ENCODE measurements at places on chromosomes 2 and 18.

- no peak for DNase-seq
Measured at GRCh38 chr18:40250236-40250635, 1704.8 kb upstream of the PIK3C3 start.

- DNase-seq: no peak
Measured at GRCh38 chr2:105517814-105518705, 119.2 kb upstream of the FHL2 start.

DNA sequence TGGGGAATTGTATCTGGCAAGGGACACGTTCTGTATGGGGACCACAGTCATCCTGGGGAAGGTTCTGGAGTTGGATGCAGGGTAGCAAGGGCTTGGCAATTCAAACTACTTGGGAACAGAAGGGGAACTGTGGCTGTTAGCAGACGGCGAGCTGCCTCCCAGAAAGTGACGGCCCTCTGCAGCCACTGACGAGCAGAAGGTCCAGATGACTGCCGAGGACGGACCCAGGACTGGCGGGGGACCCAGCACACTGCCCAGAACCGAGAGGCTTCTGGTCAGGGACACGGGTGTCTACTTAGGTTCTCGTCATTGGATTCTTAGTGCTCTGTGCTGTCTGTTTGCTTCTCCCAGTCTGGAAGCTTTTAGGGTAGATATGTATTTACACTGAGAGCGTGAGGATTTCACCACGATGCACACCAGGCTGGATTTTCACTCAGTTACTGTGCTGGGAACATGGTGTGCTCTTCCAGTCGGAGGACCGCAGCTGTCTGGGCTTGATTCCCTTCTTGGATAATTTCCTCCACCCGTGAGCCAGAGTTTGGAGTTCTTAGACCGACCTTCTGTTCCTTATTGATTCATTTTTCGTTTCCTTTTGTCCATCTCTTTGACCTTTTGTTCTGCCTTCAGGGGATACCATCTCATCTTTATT, 13.4 kb downstream of the GPR35 start:
- no peak for DNase-seq

DNA sequence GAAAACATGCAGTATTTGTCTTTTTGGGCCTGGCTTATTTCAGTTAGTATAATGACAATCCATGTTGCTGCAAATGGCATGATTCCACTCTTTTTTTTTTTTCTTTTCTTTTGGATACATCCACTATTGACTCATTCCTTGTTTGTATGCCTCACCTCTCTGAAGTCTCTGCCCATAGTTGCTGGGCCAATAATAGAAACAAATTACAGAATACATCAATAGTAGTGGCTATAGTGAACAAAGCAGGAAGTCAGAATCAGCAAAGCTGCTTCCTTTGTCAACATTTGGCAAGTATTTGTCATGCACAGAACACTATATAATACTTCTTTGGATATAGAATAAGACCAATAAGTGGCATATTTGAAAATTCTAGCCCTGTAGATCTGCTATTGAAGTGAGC, 609.7 kb downstream of the STK39 start:
- no peak for DNase-seq

- DNase-seq: no peak
Measured at GRCh38 chr2:217784996-217785543, 217.7 kb downstream of the TNS1 start.

GRCh38 chr18:26442126-26442525, 106.2 kb downstream of the KCTD1 start:
- DNase-seq: no peak

- no peak for DNase-seq
Measured at GRCh38 chr2:171540437-171540836, 18.2 kb downstream of the CYBRD1 start.

GRCh38 chr18:35933982-35934381, 38.5 kb upstream of the RMP24 start:
- DNase-seq: no peak

DNA sequence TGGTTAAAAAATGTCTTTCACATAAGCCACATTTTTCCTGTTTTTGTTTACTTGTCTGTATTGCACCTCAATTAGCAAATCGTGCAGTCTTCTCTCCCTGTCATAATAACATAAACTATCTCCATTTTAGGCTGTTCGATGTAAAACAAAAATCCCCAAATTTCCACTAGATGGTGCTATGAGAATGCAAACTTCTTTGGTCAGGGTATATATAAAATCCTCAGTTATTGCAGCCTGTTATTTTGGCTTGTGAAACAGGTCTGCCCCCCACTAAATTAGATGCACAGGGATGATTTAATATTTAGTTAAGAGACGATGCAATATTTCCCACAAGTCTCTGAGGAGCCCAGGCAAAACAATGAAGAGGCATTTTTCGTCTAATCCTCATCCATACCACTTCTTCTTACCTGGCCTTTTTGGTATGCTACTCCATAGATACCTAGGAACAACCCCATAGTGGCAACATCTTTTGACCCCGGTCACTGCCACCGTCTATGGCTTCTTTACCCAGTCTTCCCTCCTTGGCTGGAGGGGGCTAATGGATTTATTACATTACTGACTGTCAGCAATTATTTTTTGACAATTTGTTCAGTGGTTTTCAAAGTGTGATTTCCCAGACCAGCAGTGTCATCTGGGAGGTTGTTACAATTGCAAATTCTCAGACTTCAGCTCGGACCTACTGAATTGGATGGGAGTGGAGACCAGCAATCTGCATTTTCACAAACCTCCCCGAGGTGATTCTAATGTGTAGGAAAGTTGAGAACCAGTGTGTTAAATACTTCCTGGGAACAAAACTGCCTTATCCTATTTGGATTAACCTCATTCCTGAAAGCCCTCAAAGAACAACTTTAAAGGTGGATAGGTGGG, 117.4 kb upstream of the CWC22 start:
- DNase-seq: peak; percentile 53

GRCh38 chr2:100561191-100561590, 1.6 kb upstream of the PDCL3 start:
- DNase-seq: no peak
